ENCODE measurements at places on chromosomes 3 and 15.

- no peak for DNase-seq
Observed at GRCh38 chr3:48877671-48878070, 21.0 kb downstream of the SLC25A20 start.

- DNase-seq, result no peak
Observed at GRCh38 chr3:187982142-187982541, 171.8 kb upstream of the LPP start.

- DNase-seq, result no peak
Observed at GRCh38 chr15:84782346-84782745, 34.0 kb downstream of the ZNF592 start.

DNA sequence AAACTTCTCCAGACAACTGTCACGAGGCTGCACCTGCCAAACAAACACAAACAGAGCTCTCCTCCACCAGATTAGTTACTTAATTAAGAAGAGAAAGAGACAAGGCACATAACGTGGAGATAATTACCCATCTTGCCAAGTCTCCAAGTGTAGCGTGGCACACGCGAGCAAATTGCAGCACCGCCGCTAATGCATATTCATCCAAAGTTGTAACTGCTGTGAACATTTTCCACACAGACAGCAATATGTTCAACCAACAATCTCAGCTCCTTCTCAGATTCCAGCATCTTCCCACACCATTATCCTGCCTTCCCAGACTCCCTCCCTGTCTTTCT is 309.6 kb upstream of the TLE3 start:
- no peak for DNase-seq

- no peak for DNase-seq
Observed at GRCh38 chr3:17579289-17580031, 163.0 kb downstream of the TBC1D5 start.
